ENCODE measurements at places on chromosomes 4 and X.

- DNase-seq: no peak
Measured at GRCh38 chr4:102400898-102401297, 55.6 kb upstream of the SLC39A8 start.

DNA sequence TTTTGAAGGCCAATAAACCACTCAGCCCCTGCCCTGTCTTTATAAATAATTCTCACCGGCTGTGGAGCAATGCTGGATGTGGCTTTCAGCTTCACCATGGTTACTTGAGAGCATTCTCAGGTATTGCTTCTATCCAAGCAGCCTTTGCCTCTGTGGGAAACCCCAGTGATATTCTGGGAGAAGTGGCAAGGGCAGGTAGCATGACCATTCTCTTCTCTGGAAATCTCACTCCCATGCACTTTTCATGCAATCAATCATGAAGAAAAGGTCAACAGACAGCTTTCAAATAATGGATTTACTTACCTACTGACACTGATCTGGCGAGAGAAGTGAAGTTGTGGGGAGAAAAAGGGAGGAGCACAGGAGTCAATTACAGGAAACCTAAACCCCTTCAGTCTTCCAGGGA is 49.5 kb downstream of the UNC5C start:
- DNase-seq: no peak

GRCh38 chr4:105765690-105766407 is 57.3 kb downstream of the GSTCD start:
- DNase-seq: no peak

DNA sequence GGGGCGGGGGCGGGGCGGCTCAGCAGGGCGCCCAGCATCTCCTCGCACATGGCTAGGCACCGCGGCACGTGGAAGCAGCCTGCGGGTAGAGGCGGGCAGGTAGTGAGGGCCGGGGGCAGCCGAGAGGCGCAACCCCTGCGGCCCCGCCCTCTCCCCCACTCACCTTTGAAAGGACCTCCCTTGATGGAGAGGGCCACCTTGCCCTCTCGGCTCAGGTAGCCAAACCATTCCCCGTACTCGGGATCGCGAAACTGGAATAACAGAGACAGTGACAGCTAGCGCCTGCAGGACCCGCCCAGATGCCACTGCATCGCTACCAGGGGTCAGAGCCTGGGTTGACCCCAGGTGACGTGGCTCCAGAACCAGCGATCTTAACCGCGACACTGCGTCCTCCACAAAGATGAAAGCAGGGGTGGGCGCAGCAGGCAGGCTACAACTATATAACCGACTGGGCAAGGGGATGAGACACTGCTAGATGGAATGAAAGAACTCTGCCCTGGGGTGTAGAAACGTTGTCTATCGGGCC is 552 bp upstream of the NAA10 start:
- no peak for DNase-seq

- DNase-seq: no peak
Measured at GRCh38 chrX:153831429-153832150, 1.2 kb upstream of the PDZD4 start.

- DNase-seq: no peak
Measured at GRCh38 chr4:2767046-2767704, 11.0 kb upstream of the TNIP2 start.

- DNase-seq: peak; percentile 63
Measured at GRCh38 chrX:103533511-103534216, 14.4 kb upstream of the RAB40A start.

DNA sequence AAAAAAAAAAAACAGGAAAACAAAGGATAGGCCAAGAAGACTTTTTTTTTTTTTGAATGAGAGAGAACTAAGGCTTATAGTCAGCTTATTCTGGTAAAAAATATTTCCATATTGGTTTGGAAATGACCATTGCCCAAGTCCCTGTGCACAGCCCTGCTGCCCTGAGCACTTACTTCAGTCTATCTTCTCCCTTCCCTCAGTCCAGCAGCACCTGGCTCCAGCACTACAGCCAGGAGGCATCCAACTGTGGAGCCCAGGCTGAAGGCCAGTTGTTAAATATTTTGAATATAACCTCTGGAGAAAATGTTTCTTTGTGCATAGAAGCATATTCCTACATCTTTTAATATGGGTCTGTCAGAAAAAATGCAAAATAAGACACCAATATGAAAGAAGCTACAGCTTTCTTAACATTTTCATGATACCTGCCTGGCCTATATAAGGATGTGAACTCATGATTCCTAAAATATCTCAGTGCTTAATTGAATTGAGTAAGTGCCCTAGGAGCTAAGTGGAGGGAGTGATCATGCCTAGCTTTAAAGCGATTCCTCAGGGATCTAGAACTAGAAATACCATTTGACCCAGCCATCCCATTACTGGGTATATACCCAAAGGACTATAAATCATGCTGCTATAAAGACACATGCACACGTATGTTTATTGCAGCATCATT is 14.4 kb downstream of the LRRC66 start:
- no peak for DNase-seq

DNA sequence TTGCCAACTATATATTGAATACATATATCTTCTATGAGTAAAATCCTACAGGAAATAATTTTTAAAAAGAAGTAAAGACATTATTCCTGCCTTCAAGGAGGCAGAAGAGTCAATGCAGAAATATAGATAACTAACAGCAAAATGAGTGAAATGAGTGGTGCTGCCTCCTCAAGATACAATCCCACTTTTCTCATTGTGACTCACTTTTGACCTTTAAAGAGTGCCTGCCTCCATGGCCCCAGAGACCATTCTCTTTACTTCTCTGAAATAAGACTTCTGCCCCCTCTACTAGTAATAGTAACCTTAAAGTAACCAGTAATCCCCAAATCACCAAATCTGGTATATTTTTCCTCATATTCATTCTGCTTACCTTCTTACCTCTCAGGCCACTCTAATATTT is 15.5 kb downstream of the SLC10A7 start:
- no peak for DNase-seq

GRCh38 chrX:43978226-43978625 is 5.0 kb upstream of the NDP start:
- DNase-seq: no peak

DNA sequence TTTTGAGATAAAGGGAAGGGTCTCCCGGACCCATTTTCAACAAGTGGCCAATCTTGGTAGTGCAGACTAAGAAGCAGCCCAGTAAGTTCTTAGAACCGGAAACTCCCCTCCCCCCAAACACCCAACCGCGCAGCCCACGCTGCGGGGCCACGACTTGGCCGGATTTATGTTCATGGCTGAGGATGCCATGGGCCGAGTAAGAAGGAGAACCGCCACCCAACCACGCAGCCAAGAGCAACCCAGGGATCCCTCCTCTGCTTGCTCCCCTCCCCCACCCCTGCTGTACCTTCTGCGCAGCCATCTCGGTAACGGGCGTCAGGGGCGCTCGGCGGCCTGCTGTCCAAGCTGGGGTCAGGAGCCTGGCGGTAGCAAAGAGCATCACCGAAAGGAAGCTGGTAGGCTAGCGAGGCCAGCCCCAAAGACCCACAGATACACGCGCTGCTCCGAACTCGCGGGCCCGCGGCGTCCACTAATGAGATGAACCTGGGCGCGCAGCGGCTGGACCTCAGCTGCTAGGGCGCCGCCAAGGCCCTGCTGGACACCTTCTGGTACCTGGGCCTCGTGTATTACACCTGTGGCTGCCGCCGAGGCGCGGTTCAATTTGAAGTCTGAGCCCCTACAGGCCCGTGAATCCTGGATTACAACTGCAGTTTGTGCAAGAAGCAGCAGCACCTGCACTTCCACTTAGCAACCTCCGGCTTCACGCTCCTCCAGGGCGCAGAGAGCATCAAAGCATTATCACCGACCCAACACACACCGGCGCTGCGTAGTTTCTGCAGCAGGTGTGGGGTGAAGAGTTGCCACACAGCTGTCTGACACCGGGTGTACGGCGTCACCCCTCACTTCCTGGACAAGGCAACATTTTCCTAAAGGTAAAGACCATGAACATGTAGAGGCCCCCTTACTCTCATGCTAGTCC is 63.4 kb downstream of the NUDT10 start:
- DNase-seq: no peak

- DNase-seq: no peak
Measured at GRCh38 chr4:68361146-68361589, 11.3 kb upstream of the YTHDC1 start.

GRCh38 chr4:105674011-105674410 is 34.5 kb downstream of the INTS12 start:
- no peak for DNase-seq

GRCh38 chrX:119512146-119512800 is 44.0 kb downstream of the SLC25A5 start:
- DNase-seq: no peak

DNA sequence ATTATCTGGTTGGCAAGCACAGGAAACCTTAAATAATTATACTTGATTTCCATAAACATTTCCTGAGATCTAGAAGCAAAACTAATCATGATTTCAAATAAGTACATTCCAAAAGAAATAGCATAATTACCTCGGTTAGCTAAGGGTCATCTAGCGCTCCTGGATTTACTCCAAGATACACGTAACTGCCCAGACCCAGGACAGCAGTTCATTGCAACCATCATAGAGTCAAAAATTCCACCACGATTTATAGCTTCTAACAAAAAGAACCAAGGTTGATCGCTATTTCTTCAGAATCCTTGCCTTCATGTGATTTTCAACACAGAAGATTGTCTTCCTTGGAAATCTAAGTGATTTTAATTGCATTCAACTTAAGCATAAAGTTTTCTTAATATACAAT is 1235.5 kb upstream of the TENM3 start:
- DNase-seq: no peak

- no peak for DNase-seq
Measured at GRCh38 chr4:93947286-93947685, 118.7 kb downstream of the ATOH1 start.

DNA sequence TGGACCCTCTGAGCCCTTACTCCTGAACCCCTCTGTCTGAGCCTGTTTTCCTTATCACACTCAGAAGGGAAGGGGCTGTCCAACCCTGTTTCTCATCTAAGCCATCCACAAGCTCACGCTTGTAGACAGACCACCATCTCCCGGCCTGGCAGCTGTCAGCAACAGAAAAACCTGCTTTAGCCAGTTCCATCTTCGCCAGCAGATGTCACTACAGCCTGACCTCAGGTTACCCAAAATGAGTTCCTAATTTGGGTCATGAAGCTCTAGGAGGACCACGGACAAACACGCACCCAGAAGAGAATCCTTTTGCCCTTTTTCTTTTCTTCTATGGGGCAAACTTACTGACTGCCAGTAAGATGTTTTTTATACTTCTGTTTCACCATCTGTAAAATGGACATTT is 445.4 kb downstream of the BCOR start:
- DNase-seq: no peak

DNA sequence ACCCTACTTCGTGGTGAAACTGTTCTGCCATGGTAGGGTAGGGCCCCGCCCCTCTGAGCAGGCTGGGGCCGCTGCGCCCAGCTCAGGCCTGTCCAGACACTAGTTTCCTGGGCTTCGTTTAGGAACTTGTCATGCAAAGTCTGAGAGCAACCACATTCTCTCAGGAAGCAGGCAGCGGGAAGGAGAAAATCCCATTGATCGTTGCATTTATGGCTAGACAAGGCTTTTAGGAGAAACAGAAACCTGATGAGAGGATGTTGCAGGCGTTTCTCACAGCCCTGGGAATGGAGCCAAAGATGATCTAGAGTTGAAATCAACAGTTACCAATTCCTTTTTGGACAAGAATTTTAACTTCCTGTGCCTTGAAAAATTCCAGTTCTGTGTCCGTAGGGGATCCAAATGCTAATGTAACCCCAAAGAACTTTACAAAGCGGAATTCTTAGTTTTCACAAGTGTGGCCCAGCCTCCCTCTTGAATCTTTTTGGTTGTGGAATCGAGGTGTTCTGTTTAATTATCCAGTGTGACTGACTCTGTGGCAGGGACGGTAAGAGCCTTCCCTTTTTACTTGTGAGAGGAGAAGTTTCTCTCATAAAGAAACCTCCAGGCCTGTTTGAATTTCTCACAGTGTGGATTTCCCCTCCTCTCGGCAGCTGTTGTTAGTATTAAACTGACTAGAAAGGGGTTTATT is 4.5 kb upstream of the CXCL9 start:
- peak; percentile 52 for DNase-seq

Data from Right ventricle myocardium inferior (tissue), 1 donor.